ENCODE measurements at places on chromosomes 3 and 15. TPM values are rescaled to one million over a fixed set of nuclear protein-coding genes. Genes with fewer than 3 reads are reported as not detected.
A peak's percentile ranks its signal among the peaks of the same experiment; 100 is the strongest.

DNA sequence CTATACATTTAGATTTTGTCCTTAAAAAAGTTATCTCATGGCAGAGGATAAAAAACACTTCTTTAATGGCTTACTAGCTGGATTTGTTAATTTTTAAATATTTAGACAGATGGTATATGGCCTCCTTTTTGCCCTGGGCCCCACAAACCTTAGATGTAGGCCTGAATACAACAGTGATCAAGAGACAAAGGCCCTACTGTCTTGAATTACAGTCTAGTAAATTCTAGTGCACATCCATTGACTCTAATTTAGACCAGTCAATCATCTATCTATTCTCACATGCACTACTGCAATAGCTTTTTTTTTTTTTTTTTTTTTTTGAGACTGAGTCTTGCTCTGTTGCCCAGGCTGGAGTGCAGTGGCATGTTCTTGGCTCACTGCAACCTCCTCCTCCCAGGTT is 452.8 kb downstream of the FHIT start:
- DNase-seq, result no peak

Gene TRPC1
- total RNA-seq, result 5.9 TPM

- peak; percentile 82 for DNase-seq
These were observed 357.0 kb upstream of the ICE2 start for GRCh38 chr15:60835974-60836373.

GRCh38 chr3:193821151-193821668 is 228.2 kb downstream of the OPA1 start:
- no peak for DNase-seq

GRCh38 chr15:38688761-38689160 is 124.1 kb upstream of the RASGRP1 start:
- DNase-seq, result no peak

DNA sequence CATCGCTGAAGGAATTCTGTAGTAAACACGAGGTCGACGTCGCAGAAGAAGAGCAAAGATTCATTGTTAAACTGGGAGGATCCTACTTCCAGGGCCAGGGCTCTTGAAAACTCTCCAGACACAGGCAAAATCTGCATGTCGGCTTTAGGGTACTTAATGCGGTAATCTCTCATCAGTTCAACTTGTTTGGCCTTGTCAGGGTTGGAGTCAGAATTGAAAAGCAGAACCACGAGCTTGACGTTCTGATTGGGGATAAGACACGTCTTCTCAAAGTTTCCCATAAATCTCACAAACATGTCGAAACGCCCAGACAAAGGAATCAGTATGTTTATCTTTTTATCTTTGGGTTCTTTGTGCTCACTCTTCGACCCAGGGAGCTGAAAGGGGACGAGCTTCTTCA is 74.0 kb downstream of the CHSY1 start:
- no peak for DNase-seq

GRCh38 chr15:38217191-38217595 is 35.4 kb upstream of the SPRED1 start:
- DNase-seq, result peak; percentile 76

DNA sequence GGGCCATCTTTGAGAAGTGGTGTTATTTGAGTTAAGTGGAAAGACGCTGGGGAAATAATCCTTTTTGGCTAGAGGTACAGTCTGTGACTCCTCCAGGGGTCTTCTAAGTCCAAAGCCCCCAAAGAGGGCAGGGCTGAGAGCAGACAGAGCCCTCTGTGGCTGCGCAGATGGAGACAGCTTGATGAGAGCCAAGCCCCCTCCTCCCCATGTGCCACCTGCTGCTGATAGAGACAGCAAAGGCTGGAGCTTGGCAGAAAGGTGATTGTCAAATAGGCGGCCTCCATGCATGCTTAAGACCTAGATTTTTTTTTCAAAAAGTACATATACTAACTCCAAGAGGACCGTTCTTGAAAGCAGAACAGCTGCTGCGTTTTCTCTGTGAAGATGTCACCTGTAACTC is 72.4 kb downstream of the CRYGS start:
- DNase-seq, result no peak

DNA sequence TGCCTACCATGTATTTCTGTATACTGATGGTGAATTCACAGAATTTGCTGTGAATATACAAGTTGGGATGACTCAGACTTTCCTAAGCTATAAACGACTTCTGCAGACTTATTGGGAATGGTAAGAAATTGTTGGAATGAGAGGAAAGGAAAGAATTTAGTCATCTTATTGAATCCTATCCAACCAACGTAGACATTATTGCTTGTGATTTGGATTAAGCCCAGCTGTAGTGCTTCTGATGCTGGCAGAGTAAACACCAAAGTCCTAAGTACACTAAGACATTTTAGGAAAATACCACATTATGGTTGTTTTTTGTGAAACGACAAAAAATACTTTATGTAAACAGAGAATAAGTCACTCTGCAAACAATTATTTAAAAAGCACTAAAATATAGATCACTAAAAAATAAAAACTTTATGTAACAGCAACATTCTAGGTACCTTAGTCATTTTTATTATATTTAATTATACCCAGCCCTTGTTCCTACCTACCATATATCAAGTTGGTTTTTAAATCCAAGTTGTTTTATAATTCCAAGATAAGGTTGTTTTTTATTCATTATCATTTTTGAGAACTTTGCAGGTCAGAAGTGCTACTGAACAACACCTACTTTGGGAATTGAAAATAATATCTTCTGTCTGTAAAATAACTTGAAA is 99.2 kb upstream of the MLF1 start:
- peak; percentile 97 for DNase-seq

DNA sequence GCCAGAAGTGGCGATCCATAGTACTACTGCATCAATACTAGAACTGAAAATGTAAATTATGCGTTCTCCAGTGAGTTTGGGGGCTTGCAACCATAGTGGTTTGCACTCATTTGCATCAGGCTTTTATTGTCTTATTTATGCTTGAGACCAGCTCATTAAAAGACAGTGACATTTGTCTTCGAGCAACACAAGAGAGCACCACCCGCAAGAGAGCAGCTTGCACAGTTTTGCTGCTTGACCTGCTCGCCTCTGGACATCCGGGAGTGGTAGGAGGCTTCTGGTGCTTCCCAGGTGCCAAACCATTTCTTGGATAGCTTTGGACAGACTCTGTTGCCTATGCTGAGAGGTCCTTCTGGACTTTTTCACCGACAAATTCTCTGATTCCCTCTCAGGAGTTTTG is 294.6 kb downstream of the MEX3B start:
- DNase-seq, result no peak

Gene SCG5
- total RNA-seq, result 8.3 TPM

GRCh38 chr15:94555841-94556519 is 324.6 kb downstream of the MCTP2 start:
- DNase-seq, result no peak

DNA sequence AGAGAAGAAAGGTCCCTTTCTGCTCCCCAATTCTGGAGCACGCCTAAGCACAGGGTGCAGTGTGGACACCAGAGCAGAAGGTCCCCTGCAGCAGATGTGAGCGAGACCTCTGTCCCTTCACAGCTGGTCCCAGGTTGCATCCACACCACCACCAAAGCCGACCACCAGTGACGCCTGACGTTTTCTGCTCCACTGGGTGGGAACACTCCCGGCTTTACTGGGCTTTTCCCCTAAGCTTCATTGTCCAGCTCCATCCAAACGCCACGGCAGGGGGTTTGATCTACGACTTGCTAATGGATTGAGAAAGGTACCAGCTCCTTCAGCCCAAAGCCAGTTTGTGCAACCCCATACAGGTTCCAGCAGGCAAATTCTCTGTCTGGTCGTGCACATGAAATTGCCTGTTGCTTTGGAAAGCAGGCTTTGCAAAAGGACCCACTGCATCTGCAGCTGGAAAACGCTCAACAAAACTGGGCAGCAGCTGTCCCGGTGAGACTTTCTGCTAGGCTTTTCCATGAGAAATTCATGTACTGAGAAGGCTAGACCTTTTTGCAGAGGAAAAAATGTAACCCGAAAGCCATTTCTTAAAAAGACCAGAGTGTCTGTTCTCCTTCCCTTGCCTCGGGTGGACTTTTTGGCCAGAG is 31.1 kb downstream of the ADAMTS17 start:
- no peak for DNase-seq

GRCh38 chr15:60392986-60393790 is 4.6 kb downstream of the ANXA2 start:
- DNase-seq, result peak; percentile 98

- DNase-seq, result no peak
These were observed 540 bp upstream of the PPP1R2 start for GRCh38 chr3:195543500-195544229.

GRCh38 chr3:57274845-57275244 is 17.6 kb downstream of the ASB14 start:
- DNase-seq, result peak; percentile 30

DNA sequence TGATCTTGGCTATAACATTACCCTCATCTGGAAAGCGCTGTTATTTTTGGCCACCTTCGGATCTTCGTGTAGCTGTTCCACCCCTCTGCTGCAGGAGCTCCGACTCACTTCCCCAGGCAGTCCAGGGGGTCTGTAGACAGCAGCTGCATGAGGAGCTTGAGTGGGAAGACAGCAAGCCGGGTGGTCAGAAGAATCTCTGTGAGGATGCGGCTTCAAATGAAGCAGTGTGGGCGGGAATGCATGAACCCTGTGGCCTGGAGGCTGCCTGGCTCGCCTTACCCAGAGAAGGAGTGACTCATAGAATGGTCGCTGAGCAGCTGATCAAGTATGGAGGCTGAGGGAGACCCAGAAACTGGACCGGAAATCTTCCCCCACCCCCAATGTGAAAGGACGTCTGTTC is 45.2 kb upstream of the NR2F2 start:
- peak; percentile 99 for DNase-seq

DNA sequence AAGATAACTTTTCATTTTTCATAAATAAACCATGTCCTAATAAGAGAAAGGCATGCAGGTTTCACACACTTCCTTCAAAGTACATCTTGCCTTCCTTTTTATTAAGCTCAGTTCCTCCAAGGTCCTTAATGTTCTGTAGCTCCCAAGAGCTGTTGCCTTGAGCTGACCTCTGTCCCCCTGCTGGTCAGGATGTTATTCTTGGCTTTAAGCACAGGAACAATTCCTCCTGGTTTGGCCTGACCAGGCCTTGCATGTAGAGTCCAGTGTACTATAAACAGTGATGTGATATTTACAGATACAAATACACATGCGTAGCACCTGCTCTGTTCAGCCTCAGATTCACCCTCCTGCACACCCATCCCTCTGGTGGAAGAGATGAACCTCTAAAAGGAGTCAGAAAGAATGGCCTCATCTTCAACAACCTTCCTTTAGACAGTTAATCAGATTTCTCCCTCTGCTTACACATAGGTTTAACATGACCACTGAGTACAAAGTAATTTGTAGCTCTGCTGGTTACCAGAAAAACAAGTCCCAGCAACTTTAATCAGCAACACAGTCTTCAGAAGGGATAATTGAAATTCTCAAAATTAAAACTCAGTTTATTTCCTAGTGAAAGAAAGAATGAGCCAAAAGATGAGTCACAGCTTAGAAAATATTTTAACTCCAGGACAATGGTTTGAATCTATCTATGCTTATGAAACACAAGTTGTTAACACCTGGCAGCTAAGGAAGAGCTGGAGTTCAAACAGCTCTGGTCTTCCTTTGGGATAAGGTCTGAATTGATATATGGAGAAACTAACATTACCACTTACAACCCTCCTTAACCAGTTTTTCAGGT is 46.5 kb downstream of the PTPN9 start:
- peak; percentile 88 for DNase-seq

Gene NEDD4
- total RNA-seq, result 80.7 TPM

DNA sequence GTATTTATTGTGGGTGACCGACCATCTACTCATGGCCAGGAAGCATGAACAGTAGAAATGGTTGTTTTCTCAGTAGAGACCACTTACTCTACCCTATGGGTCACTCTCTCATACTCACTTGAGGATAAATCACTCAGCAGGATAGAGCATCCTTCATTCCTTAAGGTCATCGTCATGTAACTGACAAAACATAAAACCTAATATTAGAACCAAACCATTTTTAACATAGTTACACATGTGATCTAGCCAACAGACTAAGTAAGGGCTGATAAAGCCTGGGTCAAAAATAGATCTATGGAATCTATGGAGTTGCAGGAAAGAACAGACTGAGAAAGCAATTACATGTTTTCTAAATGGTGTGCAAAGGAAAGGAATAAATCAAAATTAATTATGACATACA is 769.1 kb downstream of the NTRK3 start:
- no peak for DNase-seq

DNA sequence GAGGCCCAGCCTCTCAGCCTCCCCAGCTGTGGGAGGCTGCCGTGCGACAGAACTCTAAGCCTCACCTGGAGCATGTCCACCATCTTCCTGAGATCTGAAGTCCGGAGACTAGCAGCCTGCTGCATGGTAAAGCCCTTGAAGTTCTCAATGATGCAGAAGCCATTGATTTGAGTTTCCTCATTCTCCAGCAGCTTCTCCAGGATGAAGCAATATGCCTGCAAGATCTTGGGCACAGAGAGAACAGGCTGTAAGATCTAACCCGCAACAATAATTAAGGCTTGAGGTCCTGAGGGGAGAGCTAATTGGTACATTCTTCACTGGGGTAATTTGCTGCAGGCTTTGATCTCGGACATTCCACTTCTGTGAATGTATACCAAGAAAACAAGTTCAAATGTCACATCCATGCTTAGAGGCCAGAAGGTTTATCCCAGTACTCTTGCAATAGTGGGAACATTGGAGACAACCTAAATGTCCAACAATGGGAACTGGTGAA is 9.7 kb downstream of the RLBP1 start:
- no peak for DNase-seq

Gene WHAMM
- total RNA-seq, result 1.4 TPM

DNA sequence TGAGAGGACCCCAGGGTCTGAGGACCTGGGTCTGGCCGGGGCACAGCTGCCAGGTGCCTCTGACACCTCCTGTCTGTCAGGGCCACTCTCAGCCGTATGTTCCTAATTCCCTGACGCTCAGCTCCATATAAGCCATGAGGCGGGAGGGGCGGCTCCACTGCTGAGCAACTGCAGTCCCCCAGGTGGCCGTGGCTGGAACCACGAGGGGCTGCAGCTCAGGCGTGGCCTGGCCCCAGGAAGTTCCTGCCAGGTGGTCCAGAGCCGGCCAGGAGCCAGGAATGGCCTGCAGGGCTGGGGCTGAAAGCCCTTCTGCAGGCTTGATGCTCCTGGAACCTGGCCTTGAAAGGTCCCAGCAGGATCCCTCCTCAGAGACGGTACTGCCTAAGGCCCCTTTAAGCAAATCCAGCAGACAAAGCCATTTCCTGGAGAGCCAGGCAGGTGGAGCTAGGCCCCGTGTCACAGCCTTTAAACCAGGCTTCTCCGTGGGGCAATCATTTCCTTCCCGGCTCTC is 118.0 kb downstream of the CHSY1 start:
- DNase-seq, result no peak
